ENCODE measurements at places on chromosomes 1 and 21.

GRCh38 chr1:200506471-200506870 lies 96.6 kb upstream of the ZNF281 start:
- no peak for DNase-seq

DNA sequence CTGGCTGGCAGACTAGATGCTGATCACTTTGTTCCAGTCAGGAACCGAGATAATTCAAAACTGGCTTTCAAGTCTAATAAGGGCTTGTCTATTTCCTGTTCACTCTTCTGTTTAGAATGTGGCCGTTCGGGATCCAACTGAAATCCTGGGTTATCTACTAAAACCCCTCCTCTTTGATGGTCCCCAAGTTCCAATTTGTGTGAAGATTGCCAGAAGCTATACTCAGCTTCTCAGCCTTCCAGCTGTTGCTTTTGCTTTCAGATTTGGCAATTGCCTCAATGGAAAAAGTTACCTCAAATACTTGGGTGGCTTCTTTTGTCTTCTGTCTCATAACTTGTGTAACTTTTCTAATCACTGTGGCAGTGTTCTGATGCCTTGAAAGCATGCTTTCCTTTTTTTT lies 43.7 kb downstream of the BTBD8 start:
- DNase-seq = no peak

DNA sequence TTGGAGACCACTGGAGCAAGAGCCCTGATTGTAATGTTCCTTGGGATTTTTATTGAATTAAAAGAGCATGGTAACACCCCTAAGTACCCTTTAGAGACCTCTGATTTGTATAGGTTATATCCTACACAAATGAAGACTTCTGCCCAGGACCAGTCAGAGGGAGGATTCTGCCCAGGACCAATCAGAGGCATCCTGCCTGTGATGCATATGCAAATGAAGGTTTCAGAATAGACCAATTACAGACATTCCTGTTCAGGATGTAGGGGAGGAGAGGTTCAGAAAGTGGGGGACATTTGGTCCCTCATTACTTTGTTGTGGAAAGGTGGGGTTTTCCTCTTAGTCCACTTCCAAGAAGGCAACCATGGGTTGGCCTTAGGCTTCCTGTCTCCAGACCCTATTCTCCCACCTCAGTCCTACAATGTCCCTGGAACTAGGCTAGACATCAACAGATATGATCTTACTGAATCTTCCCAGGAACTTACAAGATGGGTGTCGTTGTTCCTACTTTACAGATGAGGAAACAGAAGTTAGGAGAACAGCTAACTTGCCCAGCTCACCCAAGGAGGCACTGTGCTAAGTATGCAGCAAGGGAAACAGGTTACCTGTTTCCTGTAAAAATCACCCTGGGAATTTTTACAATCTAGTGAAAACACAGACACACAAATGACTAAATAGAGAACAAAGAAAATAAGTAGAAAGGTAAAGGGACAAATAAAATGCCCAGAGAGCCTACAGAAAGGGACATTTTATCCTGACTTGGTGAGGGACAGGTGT lies 36.8 kb upstream of the SFPQ start:
- DNase-seq = no peak

DNA sequence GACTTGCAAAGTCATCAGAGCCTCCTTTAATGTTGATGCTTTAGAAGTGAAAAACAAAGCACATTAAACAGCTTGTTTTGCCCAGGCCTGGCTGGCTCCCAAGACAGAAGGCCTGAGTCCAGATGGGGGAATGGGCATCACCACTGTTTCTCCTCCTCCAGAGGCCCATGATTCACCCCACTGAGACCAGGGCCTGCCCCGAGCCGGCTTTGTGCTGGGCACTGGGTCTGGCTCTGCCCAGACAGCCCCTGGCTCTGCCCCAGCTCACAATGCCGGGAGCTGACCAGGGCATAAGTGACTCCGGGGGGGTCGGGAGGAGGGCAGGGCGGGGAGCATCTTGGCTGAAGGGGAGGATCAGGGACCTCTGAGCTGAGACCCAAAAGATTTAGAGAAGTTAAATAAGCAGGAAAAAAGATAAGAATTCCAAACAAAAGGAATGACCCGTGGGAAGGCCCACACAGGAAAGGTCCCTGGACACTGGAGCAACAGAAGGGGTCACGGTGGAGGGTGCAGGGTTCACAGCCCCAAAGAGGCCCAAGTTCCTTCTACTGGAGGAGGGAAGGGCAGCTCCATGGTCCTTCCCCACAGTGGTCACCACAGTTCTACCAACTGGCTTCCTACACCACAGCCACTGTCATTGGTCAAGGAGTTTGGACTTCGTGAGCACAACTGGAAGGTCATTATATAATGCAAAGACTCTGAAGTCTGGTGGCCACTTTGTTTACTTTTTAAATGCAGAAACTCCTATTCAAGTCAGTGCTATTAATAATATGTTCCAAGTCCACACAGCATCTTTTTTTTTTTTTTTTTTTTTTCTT lies 5.5 kb downstream of the C2CD2 start:
- no peak for DNase-seq

DNA sequence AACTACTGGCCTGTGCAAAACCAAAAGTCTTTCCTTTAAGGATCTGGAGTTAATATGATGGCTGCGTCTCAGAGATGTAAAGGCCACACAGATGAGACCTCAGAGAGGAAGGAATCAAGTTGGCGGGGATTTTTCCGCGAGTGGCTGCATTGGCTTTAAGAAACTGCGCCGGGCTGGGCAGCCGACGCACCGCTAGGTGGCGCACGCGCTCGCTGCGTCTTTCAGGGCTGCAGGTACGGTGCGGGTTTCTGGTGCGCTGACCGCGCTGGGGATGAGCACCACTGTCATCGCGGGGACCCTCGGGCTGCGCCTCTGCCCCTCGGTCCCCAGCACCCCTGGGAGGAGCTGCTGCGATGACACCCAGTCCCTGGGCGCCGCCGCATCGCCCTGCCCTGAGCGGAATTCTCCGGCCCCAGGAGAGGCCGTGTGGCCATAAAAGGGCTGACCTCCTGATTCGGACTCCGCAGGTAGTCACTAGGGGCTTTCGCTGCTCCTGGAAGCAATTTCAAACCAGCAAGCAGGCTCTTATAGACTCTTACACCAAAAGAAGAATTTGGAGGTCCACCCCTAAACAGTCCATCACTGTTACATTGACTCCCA lies 241.0 kb downstream of the KCNJ6 start:
- peak; percentile 41 for DNase-seq

DNA sequence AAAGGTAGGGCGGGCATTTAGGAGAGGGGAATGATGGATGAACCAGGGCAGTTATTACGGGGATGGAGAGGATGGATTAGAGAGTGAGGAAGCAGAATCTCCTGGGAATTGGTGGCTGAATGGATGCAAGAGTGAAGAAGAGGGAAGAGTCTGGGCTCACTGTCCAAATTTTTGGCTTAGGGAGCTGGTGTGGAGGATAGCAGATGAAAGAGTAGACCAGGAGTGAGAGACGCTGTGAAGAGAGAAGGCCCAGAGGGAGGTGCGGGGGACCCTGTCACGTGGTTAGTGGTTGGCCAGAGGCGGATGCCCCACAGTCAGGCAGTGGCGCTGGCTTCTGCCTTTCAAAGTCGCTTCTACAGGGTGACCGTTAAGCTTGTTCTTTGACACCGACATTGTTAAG lies 78.4 kb downstream of the PEX14 start:
- no peak for DNase-seq

- no peak for DNase-seq
These were observed 15.9 kb downstream of the PDXK start for GRCh38 chr21:43734928-43735229.

DNA sequence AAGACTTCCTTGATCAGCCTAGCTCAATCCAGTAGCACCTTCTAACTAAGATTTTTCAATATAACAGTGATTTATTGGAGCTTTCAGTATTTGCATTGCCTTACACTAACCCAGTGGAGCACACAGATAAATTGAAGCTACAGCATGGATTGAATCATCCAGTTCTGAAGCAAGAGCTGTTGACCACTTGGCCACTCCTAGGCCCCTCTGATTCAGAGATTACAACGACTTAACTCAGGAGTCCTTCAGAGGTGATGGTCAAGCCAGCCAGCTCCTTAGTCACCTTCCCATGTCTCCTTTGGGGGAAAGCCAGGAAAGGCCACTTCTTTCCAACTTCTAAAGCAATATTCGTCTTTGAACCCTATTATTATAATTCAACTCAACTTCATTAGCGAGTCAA lies 151.8 kb downstream of the TENT5C start:
- DNase-seq = no peak

GRCh38 chr1:203593723-203594122 lies 32.9 kb upstream of the ATP2B4 start:
- peak; percentile 22 for DNase-seq

DNA sequence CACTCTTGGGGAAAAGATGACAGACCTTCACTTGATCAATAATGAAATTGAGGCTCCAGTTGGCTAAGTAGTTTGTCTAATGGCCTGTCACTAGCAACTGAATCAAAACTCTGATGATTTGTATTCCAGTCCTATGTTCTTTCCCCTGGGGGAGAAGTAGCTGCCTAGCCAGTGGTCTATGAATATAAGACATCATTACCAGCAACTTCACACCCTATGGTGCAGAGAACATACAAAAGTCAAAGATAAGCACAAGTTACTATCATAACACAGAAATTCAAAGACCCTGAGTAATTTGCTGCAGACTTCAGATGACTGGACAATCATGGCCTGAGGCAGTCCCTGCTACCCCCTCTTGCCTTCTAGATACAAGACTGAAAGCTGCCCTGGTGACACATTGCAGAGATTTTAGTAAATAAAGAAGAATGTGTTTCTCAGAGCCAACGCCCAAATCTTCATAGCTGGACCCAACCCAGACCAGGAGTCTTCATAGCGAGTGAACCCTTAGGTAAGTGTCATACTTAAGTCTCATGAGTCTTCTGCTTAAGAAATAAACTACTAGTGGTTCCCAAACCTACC lies 993 bp downstream of the PDZK1 start:
- DNase-seq = peak; percentile 67

DNA sequence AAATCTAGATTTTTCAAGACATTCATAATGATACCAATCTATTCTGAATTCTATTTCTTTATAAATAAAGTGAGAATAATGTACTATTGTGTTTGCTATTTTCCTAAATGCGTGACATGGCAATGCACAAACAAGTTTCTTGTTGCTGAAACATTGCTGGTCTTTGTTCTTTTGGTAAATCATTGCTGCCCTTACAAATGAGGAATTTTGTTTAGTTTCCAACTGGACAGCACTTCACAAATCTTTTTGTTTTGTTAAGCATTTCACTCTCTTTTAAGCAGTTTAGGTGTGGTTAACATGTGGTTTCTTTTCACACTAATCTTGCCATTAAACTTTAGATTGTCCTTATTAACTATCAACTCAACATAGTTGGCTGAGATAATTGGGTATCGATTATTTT lies 94.6 kb downstream of the LRRC7 start:
- no peak for DNase-seq

DNA sequence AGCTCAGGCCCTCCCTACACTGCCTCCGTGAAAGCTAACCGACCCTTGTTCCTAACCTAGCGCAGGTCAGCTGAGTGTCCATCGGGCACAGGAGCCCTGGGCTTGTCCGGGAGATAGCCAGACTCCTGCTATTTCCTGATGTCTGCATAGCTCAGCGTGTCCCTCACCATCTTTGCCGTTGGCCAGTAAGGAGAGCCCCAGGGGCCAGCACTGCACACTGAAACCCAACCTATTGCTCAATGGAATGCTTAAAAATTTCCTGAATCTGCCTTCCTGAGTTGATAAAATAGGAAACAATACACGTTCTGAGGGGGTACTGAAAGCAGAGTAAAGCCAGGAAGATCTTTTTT lies 2.2 kb downstream of the RUNX1 start:
- DNase-seq = no peak

DNA sequence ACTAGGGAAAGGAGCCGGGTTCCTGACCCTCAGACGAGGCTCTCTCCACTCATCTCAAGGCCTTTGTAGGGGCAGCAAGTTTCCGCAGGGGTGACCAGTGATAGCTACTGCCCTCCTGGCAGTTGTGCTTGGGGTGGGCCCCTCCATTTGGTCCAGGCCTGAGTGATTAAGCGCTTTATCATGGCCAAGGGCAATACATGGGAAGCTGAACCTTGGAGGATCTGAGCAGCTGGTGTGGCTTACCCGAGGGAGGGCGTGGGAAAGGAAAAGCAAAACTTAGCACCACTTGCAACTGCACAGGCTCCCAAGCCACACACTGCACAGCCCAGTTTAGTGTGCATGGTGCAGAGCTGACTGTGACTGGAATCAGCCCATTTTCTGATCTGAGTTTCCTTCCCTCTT lies 47.8 kb downstream of the GADD45A start:
- DNase-seq = no peak

DNA sequence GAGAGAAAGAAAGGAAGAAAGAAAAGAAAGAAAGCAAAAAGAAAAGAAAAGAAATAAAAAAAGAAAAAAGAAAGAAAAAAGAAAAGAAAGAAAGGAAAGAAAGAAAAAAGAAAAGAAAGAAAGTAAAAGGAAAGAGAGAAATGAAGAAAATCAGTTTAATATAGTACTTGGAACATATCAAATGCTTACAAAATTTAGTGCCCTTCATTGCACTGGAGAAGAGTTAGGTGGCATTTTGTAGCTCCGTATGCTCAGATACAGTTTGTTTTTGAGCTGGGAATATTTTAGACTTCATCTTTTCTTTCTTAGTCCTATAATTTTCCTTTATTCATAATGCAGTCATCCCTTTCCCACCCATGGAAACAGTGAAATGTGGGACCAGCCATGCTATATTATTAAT lies 56.2 kb upstream of the APP start:
- DNase-seq = no peak

DNA sequence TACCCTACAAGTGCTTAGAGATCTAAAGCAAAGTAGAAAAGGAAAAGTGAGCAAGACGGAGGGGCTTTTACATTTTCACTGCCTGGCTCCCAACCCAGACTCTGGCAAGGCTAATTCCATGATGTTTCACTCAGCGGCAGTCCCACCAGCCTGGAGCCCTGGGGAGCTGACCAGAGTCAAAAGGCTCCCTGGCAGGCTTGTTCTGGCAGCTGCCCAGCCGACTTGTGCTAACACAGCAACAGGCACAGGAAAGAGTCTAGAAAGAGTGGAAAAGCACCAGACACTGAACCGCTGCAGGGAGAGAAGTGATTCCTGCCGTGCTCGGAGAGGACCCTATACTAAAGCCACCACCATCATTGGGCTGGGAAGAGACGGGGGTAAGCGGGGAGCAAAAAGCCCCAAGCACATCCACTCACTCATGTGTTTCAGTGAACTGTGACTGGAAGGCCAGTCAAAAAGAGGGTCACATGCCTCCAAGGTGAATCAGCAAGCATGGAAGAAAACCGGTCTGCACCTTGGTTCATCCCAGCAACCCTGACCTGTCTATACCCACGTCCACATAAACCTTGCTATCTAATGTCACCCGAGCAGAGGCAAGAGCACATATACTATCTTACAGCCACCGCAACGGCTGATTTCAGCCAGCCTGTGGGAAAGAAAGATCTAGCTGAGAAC lies 8.0 kb downstream of the SMIM12 start:
- no peak for DNase-seq

Data from LoVo (cell line).